B cell (primary cell): ENCODE measurements at places on chromosomes 6 and 20. TPM values are rescaled to one million over a fixed set of nuclear protein-coding genes. Genes with fewer than 3 reads are reported as not detected.

RAB23 gene
- 0.78 and 0.94 TPM in 2 replicates for total RNA-seq

ZSCAN12 gene
- total RNA-seq: 14.8 and 15.6 TPM in 2 replicates

PACRG gene
- total RNA-seq: not detected in 2 replicates

MEI4 gene
- not detected in 2 replicates for total RNA-seq

ADGB gene
- total RNA-seq: not detected in 2 replicates

MCM8 gene
- total RNA-seq: 13.7 and 13.8 TPM in 2 replicates

PROKR2 gene
- not detected in 2 replicates for total RNA-seq

EDN1 gene
- total RNA-seq: 2.1 and 2.6 TPM in 2 replicates

TMEM170B gene
- total RNA-seq: 3.2 and 3.4 TPM in 2 replicates

PSORS1C1 gene
- not detected in 2 replicates for total RNA-seq

DNA sequence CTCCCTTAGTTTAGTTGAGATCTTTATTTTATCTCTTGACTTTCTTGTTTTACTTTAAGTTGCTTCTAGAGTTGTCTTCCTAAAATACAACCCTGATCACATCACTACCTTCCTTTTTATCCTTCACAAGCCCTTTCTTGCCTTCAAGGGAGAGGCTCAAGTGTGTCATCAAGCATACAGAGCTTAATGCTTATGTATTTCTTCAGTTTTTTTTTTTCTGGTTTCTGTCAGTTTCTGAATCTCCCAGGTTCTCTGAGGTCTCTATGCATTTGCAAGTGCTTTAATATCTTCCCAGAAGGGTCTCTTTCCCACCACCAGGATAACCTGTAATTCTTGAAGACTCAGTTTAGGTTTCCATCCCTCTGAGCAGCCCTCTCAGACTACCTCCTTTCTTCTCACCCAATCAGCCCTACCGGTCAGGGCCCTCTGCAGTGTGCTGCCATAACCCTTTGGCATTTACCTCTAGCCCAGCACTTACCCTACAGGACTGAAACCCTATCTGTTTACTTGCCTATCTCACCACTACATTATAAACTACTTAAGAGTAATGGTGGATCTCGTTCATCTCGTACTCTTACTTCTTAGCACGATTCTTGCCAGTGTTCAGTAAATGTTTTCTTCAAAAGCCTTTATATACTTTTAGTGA, 36.9 kb downstream of the EYA4 start:
- DNase-seq: no peak

- DNase-seq: no peak
These were observed 159.7 kb downstream of the THBS2 start for GRCh38 chr6:169093770-169094551.

DNA sequence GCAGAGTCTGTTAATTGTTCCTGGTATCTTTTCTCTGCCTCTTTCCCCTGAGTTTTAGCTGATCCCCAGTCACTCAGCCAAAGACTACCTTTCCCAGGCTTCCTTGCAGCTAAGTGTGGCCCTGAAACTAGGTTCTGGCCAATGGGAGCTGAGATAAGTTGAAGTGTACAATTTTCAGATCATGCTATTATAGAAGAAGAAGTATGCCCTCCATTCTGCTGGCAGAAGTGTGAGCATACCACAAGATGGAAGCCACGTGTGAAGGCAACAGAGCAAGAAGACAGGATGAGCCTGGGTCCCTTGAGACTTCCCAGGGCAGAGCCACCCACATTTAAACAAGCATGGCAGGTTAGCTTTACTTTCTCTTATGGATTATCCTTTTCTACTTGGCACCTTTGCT, 273.2 kb downstream of the HIVEP2 start:
- peak; percentile 73 for DNase-seq

DNA sequence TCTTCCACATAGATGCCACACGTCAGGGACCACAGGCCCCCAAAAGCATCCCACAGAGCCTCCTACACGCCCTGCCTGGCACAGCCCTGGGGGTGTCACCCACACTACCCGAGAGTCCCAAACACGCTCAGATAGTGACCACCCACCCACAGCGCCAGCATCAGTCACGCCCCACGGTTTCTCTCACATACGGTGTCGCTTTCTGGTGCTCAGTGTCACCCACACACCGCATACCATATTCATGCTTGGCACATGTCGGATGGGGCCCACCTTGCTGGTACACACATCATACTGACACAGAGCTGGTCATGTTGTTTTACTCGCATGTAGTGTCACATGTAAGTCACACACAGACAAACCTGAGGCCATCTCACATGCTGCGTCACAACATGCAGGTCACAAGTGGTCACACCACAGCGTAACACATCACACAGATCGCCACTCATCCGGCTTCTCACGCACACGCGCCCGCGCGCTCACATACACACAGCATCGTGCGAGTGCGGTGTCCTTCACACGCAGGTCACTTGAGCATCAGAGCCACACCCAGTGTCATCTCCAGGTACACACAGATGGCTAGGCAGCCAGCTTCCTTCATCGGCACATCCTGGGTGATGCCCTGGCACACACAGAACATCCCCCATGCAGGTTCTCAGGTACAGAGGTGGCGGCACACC, 3.4 kb downstream of the TEAD3 start:
- DNase-seq: no peak

DNA sequence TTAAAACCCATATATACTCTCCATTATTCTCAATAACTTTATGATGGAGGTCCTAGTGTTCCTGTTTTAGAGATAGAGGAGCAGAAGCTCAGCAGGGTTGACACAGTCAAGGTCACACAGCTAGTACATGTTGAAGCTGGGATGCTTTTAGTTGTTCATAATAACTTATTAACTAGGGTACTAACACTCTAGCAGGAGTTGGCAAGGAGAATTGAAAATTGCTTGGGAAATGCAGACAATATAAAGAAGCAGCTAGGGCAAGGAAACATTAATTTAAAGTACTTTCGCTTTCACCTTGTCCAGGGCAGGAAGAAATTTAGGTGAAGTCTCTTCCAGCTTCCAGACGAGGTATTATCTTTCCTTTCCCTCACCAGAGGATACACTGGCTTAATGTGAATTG, 133.7 kb downstream of the RCAN2 start:
- no peak for DNase-seq

DNA sequence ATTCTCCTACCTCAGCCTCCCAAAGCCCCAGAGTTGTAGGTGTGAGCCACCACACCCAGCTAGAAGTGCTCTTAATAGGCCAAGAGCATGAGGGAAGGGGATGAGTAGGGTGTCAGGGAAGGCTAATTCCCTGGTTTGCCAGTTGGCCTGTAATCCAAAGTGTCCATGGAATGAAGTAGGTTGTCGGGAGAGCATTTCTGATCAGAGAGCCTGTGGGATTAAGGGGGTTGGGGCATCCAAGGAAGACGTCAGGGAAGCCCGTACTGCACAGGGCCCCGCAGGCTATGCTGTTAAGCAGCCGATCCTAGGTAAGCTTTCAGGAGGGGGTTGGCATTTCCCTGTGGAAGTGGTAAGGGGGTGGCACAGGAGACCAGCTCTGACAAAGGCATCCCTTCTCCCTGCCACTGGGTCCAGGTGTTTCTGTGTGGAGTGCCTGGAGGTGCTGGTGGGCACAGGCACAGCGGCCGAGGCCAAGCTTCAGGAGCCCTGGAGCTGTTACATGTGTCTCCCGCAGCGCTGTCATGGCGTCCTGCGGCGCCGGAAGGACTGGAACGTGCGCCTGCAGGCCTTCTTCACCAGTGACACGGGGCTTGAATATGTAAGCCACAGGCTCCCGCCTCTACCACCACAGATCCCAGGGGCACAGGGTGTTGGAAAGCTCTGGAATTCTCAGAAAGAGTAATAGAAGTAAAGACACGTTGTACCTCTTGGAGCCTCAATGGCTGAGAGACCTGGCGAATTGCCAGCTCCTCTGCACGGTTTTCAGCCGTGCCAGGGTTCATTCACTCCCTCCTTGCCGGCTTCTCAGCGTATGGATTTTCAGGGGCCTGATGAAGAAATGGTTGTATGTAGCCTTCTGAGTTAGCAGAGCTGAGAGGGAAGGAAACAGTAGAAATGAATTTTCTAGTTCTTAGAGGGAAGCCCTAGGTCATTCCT, 21.4 kb upstream of the MAPRE1 start:
- no peak for DNase-seq

DNA sequence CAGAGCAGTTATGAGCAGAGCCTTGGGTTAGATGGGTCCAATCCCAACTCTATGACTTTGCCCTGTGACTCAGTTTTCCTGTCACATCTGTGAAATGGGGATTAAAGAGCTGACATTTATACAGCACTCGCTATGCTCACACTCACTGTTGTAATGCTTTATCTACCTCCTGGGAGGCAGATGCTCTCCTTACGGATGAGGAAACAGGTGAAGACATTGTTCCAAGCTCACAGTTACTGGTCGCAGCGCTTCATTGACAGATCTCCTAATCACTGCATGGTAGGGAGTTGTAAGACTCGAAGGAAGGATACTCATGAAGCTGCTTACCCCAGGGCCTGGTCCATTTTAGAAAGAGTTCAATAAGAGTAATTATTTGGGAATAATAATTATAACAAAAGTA, 2.9 kb upstream of the MYLK2 start:
- DNase-seq: no peak

DNA sequence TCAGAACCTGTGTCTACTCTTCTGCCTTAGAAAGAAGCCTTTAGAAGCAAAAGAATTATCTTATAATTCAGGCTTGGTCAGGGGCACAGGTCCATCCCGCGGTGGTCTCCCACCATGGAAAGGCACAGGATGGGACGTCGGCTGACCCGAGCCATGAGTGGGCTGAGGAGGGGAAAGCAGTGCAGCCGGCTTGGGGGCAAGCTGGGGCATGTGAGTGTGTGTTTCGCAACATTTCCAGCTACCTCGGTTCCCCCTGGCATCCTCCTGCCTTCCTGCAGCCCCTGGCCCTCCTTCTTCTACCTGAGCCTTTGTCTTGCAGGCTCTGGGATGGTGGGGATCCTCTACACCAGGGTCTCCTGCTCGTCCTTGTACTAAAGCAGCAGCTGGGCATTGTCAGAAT, 29.1 kb upstream of the FOXC1 start:
- no peak for DNase-seq

GRCh38 chr6:22072949-22073348, 223.9 kb downstream of the PRL start:
- no peak for DNase-seq

GRCh38 chr6:12289365-12289919, 719 bp upstream of the EDN1 start:
- DNase-seq: peak; percentile 64

- no peak for DNase-seq
These were observed 60.0 kb downstream of the PRL start for GRCh38 chr6:22236626-22237414.

DNA sequence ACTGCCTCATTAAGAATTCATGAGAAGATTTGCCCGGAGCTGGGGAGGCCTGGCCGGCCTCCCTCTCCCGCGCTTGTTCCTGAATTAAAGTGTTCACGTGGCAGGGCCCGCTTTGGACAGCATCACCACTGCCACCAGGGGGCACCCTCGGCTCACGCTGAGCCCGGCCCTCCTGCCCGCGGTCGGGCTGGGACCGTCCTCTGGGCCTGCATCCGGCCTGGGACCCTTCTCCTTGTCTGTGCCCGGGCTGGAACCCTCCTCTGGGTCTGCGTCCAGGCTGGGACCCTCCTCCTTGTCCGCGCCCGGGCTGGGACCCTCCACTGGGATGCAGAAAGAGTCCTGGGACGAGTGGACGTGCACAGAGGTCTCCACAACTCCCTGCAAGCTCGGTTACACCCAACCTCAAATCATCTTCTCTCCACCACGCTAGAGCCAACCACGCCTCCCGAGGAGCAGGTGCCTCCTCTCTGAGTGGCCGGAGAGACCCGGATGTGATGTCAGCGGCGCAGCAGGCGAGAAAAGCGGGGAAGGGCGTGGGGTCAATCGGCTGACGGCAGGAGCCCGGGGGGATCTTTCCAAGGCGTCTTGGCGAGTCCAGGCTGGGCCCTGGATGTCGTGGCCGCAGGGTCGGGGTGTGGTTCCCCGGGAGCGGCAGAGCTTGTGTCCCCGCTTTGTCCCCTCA, 50.9 kb upstream of the DACT2 start:
- DNase-seq: peak; percentile 27

DNA sequence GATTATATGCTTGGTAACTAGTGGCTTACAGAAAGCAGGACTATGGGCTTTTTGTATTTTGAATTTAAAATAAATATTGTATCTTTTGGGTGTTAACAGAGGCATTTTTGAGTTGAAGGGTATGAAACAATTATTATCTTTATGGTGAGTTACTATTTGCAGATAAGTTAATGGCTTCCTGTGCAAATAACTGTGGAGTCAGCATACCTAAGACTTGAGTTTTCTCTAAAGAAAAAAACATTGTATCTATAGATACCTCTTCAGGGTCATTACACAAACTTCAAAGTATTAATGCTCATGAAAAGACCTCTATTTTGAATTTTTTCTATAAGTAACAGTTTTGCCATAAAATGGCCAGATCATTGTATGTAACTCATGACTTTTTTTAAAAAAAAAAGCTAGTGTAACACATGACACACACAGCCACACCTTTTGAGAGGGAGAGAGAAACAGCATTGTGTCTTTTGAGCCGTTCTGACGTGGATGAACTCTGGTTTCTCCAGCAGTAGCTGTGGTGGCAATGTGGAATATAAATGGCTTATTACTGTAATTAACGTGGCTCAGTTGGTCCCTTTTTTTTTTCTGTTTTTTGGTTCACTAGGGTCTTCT, 36.3 kb downstream of the PLEKHG1 start:
- DNase-seq: peak; percentile 68

DNA sequence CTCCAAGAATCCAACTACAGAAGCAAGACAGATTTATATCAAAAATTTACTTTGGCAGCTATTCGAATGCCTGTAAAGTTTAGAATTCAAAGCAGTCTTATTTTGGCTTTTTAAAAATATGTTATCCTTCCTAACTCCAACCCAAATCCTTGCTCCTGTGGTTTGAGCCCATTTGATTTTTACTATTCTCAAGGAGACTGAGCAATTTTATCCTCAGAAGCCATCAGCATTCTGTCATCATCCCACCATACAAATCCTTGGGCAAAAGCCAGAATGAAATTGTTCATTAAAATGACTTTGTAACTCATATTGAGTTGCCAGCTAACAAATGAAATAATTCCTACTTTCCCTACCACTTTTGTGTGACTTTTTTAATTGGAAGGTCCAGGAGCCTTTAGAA, 392.8 kb downstream of the ADGRB3 start:
- DNase-seq: no peak

DNA sequence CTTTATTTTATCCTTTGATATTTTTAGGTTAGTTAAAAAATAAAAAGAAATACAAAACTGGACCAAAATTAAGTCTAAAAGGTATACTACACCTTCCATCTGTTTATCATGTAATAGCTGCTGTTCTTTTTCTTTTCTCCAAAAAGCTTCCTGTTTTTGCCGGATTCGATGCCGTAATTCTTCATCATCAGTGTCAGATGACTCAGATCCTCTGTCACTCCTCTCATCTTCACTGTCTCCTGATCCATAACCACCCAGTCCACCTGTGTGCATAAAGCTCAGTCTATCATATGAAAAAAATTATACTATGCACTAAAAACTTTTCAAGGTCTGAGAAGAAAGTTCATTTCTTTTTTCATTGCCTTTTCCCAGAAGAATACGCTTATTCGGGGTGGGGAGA, 8.5 kb upstream of the COQ3 start:
- no peak for DNase-seq

DNA sequence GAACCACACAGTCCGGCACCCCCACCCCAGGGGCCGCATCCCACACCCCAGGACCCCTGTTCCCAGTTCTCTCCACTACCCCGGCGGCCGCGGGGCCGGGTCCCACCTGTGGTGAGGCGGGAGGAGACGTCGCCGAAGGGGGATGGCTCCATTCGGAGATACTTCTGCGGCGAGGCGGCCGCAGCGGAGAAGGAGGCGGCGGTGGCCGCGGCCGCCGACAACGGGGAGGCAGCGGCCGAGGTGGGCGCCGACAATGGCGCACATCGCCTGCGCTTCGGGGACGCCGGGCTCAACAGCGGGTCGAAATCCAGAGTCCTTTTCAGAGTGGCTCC, 723 bp downstream of the AKIRIN2 start:
- DNase-seq: no peak
